IgD-negative memory B cell (primary cell): ENCODE measurements at places on chromosomes 6 and 20. TPM values are rescaled to one million over a fixed set of nuclear protein-coding genes. Genes with fewer than 3 reads are reported as not detected.

The CNKSR3 gene
- not detected for polyA plus RNA-seq

The PSORS1C2 gene
- not detected for polyA plus RNA-seq

The C20orf144 gene
- polyA plus RNA-seq, result not detected

The C6orf163 gene
- 0.56 TPM for polyA plus RNA-seq

The RGS17 gene
- 0.05 TPM for polyA plus RNA-seq

The DLK2 gene
- not detected for polyA plus RNA-seq
